ENCODE measurements at places on chromosomes 1 and 21. TPM values are rescaled to one million over a fixed set of nuclear protein-coding genes. Genes with fewer than 3 reads are reported as not detected.

GRCh38 chr1:182861994-182862393 is 22.8 kb downstream of the DHX9 start:
- H3K4me3 ChIP-seq: no peak overlapping the region
- H3K27ac ChIP-seq: no peak overlapping the region
- no peaks in the 10 kb centered on the region for H3K27me3 ChIP-seq
- peaks cover 4% of the 10 kb centered on the region for H3K36me3 ChIP-seq
- H3K4me1 ChIP-seq: peaks cover 28% of the 10 kb centered on the region

Gene MARCKSL1
- 39.1 TPM for total RNA-seq

Gene OR2T12
- not detected for total RNA-seq

Gene RPE65
- total RNA-seq: not detected

DNA sequence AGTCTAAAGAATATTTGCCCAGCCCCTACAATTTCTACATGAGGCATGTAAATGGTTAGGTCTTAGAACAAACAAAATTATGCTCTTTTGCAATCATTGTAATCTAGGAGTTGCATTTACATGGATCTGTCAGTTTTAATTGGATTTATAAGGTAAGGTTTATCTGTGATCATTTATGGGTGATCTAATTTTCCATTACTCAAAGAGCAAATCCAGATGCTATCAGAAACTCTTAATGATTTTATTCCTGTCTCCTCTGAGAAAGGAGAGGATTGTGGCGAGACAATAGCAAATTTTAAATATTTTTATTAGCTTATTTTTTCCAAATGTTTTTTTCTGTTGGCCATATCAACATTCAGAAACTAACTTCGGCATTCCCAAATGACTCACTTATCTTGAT is 14.2 kb upstream of the NEGR1 start:
- H3K27ac ChIP-seq: no peak overlapping the region
- no peaks in the 10 kb centered on the region for H3K36me3 ChIP-seq
- DNase-seq: no peak
- no peak overlapping the region for H3K4me3 ChIP-seq

GRCh38 chr21:25501462-25501861 is 105.8 kb downstream of the MRPL39 start:
- peaks cover 3% of the 10 kb centered on the region for H3K36me3 ChIP-seq
- H3K4me3 ChIP-seq: no peak overlapping the region
- no peak for DNase-seq
- H3K27ac ChIP-seq: no peak overlapping the region
- H3K4me1 ChIP-seq: no peaks in the 10 kb centered on the region

Gene COL6A1
- total RNA-seq: 19.4 TPM

Gene DMRTA2
- total RNA-seq: not detected
